ENCODE measurements at places on chromosomes 4 and X.

DNA sequence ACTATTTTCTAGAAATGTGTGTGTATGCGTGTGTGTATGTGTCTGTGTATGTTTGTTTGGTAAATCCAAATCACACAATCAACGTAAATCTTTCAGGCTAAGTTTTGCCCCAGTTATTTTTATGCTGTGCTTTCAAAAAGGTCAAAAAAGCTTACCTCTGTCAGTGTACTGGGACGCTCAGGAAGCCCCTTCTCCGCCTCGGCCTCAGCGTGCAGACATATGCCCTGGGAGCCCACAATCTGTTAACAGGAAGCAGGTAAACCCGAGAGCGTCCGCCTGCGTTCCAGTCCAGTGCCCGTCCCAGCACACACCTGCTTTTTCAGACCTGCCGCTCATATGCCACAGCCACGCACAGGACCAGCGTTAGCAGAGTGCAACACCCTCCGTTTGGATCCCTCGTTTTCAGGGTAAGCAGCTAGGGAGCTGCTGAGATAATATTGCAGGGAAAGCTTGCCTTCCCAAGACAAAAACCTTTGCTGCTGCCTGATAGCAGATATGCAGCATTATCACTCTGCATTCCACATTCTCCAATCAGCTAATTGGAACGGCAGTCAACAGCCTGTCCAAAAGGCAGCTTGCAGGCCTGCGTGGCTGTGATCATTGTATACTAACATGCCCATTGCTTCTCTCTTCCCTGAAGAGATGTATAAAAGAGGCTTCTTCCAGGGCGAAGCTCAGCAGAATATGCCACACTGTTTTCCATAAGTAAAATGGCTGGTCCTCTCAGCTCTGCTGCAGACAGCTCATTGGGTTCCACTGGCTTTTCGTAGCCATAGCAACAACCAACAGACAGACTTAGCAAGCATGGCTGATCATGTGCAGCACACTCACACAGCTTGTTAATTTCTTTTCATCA is at the start of gene SORBS2:
SORBS2 (minus strand) TSS at position 686 of the 856 bp plus-strand sequence. CDS start 121,623 bp downstream, outside the sequence.
- DNase-seq, result peak; percentile 86

- DNase-seq, result no peak
Measured at GRCh38 chr4:187811591-187811990, 184.0 kb upstream of the ZFP42 start.

GRCh38 chr4:172202480-172203076 is 389.4 kb downstream of the GALNTL6 start:
- peak; percentile 16 for DNase-seq

GRCh38 chr4:176499518-176499917 is 179.8 kb downstream of the SPCS3 start:
- DNase-seq, result no peak

DNA sequence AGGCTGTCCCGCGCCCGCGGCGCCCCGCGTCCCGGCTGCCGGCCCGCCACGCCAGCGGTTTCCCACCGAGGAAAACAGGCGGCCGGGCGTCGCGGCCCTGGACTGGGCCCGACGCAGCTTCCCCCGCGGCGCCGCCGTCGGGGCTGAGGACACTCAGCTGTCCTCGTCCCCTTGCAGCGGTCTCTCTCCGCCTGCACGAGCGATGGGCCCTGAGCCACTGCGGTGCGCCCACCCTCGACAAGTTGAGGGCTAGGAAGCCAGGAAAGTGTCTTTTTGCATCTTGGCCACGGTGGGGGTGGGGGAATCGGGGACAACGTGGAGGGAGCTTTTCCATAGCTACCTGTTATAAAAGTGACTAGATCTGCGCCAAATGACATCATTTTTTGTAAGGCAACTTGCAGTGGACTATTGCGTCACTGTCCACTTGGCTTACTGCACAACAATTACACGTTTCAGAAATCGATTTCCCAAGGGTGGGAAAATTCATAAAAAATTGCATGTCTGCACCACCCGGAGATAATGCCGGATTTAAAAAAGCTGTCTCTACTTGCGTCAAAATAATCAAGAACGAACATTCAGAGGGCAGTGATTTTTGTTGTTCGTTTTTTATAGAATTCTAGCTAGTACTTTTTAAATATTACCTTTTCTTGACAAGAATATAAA is 1.1 kb downstream of the KLHL15 start:
- DNase-seq, result no peak

DNA sequence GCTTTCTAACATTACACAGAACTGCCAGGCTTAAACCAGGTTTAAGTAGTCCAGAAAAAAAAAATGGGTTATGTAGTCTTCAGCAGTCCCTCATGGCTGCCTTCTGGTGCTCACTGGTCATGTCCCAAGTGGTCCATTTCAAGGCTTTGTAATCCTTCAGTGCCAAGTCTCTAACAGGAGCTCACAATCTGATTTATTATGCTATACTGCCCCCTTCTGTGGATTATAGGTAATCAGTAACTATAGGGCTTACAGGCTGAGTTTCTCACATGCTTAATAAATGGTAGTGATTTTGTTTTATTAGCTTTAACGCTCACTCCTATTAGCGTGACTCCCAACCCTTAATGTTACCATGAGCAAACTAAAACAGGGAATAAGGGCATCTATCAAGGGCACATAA is 92.5 kb upstream of the EDA2R start:
- DNase-seq, result peak; percentile 5

- no peak for DNase-seq
Measured at GRCh38 chrX:2311501-2311900, 189.3 kb downstream of the DHRSX start.

DNA sequence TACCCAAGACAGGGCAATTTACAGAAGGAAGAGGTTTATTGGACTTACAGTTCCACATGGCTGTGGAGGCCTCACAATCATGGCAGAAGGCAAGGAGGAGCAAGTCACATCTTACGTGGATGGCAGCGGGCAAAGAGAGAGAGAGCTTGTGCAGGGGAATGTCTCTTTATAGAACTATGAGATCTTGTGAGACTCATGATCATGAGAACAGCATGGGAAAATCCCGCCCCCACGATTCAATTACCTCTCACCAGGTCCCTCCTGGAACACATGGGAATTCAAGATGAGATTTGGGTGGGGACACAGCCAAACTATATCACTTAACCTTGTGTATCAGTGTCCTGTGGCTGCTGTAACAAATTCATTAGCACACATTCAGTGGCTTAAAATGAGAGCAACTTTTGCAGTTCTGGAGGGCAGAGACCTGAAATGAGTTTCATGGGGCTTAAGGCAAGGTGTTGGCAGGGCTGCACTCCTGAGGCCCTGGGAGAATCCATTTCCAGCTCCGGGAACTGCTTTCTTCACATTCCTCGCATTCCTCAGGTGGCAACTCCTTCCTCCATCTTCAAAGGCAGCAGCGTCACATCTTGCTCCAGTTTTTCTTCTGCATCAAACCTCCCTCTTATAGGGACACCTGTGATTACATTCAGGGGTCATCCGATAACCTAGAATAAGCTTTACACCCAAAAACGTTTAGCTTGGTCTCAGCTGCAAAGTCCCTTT is 22.3 kb upstream of the NSG1 start:
- no peak for DNase-seq

DNA sequence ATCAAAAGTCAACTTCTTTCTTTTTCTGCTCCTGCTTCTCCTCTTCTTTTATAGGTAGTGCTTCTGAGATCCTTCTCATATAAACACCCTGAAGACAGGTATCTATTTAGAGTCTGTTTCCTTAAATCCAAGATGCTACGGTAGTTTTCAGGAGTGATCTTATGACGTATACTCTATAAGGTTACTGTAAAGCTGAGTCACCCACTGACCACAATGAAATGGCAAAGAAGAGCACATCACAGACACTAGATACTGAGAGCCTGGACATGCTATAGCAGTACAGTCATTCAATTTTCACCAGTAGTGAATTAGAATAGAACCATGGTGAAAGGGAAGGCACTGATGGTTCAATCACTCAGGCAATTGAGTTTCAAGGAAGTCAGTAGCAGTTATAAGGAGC is 412.5 kb downstream of the ADAM29 start:
- DNase-seq, result no peak

- no peak for DNase-seq
Measured at GRCh38 chrX:17206584-17206983, 168.4 kb upstream of the NHS start.

DNA sequence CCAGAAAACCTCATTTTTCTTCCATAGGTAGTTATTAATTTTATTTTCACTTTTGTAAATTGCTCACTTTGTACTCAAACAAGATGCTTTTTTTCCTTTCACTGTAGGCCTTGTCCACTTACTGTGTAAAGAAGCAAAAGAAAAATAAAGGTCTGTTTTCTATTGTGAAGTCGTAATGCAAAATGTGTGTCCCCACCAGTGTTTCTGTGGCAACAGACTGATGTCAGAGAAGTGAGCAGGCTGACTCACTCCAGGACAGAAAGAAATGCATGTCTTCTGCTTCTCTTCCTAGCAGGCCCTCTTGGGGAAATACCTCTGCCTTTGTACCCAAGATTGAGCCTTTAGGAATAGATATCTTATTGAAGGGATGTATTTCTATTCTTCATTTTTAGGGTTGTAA is 30.3 kb downstream of the INPP4B start:
- no peak for DNase-seq

GRCh38 chr4:2025817-2026216 is 17.0 kb upstream of the NELFA start:
- no peak for DNase-seq

GRCh38 chr4:146949559-146949958 is 3.9 kb upstream of the TTC29 start:
- DNase-seq, result no peak

- no peak for DNase-seq
Measured at GRCh38 chrX:8987672-8988250, 46.2 kb downstream of the FAM9B start.

- DNase-seq, result peak; percentile 27
Measured at GRCh38 chrX:82961129-82961528, 547.0 kb upstream of the POU3F4 start.

GRCh38 chr4:182286035-182286434 is 42.8 kb downstream of the TENM3 start:
- no peak for DNase-seq

GRCh38 chrX:100871594-100872560 is 2.3 kb downstream of the NOX1 start:
- DNase-seq, result no peak

GRCh38 chr4:2936773-2937145 is 26.4 kb downstream of the NOP14 start:
- no peak for DNase-seq

DNA sequence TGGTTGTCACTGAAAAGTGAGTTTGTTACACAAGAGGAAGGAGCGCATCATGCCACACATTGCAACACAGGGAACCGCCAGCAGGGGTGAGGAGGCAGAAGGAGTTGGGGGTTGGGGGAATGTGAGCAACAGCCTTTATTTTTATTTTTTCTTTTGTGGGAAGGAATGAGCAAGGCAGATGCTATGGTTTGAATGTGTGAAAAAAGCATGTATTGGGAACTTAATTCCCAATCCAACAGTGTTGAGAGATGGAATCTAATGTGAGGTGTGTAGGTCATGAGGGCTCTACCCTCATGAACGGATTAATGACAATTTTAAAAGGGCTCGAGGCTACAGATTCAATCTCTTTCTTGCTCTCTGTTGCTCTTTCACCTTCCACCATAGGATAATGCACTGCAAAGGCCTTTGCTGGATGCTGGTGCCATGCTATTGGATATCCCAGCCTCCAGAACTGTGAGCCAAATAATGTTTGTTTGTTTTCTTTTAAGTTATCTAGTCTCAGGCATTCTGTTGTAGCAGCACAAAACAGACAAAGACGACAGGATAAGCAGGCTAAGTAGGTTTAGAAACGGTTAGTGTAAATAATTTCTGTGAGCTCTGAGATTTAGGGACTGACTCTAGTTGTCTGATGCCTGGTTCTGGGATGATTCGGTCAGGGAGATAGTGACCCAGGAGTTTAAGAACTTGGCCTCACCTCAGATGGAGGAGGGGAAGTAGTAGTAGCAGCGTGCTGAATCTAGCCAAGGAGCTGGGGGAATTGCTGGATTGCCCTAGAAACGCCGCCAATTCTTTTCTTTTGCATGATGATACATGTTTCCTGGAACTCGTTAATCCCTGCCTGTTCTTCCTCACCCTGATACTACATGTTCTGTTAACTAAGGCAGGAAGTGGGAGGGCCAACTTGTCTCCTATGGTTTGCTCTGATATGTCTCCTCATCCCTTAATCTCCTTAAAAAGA is 156.6 kb upstream of the CTSO start:
- DNase-seq, result no peak

- no peak for DNase-seq
Measured at GRCh38 chr4:15149839-15150592, 147.7 kb downstream of the CPEB2 start.

DNA sequence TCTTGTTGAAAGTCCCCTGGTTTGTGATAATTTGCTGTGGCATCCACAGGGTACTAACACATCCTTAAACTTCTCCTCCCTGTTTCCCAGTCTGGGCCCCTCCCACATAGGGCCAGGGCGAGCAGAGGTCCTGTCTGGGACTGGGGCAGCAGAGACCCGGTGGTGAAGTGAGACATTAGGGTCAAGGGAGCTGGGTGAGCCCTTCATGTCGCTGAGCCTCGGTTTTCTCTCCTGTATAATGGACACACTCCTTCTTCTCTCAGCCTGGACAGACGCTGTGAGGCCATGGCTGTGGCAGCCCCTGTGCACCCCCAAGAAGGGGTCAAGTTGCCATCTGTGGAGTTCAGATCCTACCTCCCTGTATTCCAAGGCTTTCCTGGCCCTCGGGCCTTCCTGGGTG is 33.0 kb upstream of the HMX1 start:
- DNase-seq, result no peak

DNA sequence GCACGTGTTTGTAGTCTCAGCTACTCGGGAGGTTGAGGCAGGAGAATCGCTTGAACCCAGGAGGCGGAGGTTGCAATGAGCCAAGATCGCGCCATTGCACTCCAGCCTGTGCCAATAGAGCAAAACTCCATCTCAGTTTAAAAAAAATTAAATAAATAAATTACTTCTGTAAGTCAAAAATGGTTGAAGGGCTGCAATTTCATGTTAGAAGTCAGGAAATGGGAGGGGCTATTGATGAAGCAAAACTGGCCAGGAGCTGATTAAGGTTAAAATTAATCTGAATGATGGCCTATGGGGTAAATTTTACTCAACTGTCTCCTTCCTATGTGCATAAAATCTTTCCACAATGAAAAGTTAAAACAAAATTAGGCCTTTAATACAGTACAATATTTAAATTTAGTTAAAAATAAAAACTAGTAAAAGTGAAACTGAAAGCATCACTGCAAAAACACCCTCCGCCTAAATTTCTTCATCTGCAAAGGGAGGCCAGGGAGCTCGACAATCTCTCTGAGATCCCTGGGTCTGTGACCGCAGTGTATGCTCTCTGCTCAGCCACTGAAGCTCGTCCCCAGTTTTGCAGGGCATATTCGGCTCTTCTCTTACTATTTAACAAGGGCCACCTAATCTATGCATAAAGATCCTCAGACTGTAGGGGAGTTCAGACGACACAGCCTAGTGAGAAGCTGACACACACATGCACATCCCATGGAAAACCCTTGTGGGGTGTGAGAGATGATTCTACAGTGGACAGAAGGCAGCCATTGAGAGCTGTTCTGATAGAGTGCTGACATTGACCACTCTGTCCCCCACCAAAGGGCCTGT is 57.2 kb downstream of the IRF2 start:
- DNase-seq, result no peak

DNA sequence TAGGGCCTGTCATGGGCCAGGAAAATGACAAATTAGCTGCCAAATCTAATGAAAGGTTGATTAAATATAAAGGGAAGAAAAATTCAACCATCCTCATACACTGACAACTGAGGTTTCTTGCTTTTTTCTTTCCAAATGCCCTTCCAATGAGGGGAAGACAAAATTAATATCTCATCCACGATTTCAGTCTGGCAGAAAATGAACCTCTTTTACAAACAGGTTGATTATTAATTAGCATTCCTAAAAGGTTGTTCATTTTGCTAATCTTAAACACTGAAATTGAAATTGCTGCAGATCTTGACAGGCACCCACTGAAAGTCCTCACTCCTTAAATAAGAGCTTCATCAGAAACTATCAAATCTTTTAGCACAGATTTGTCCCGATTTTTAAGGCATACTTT is 45.5 kb downstream of the NPFFR2 start:
- no peak for DNase-seq
